ENCODE measurements at places on chromosomes 5 and 9. TPM values are rescaled to one million over a fixed set of nuclear protein-coding genes. Genes with fewer than 3 reads are reported as not detected.
A peak's percentile ranks its signal among the peaks of the same experiment; 100 is the strongest.

DNA sequence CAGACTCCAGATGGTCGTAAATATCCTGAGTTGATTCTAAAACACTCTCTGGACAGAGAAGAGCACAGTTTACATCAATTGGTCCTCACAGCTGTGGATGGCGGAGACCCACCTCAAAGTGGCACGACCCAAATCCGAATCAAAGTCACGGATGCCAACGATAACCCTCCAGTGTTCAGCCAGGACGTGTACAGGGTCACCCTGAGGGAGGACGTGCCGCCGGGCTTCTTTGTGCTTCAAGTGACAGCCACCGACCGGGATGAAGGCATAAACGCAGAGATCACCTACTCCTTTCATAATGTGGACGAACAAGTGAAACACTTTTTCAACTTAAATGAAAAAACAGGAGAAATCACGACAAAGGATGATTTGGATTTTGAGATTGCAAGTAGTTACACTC, 891 bp downstream of the PCDHGB2 start:
- DNase-seq, result peak; percentile 51

Gene BOD1
- 32.6 TPM for total RNA-seq

DNA sequence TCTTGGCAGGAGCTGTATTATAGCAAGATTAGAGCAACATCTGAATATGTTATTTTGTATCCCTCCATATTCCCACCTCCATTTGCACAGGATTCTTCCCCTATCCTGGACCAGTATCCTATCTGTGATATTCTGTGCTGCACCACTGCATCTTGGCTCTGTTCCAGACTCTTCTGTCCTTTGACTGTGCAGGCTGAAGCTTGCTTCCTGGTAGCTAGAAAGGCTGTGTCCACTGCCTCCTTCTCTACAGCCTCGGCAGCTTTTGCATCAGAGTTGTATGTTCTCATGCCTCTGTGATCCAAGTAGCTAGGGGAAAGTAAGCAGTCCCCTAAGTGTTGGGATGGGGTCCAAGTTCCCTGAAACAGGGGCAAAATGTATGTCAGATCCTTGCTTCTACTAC, 104.1 kb downstream of the GAS1 start:
- no peak for DNase-seq

Gene S100Z
- total RNA-seq, result 1.4 TPM

DNA sequence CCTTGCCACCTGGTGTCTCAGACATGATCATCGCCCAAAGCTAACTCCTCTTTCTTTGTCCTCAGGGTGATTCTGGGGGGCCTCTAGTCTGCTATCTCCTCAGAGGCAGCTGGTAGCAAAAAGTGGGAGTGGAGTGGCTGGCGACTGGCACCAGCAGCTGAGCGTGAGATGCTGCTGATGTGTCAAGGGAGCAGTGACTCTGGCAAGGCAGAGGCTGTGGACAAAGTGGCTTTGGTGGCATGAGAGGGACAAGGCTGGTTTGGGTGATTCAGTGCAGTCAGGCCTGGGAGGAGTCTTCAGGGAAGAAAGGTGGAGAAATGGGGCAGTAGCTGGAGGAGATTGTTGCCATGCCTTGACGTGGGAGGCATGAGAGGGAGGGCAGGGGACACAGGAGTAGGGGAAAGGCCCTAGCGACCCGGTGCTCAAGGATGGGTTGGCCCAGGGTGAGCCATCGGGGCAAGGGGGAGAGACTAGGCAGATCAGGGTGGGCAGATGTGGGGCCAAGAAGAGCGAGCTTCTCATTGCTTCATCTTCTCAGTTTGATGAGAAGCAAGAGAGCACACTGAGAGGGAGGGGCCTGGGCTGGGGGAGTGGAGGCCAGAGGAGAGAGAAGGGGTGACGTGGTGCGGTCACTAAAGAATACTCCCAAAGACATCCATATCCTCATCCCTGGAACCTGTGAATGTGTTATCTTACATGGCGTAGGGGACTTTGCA, 64.2 kb upstream of the SPTLC1 start:
- no peak for DNase-seq

- no peak for DNase-seq
Observed at GRCh38 chr9:23636199-23636598, 189.8 kb downstream of the ELAVL2 start.

DNA sequence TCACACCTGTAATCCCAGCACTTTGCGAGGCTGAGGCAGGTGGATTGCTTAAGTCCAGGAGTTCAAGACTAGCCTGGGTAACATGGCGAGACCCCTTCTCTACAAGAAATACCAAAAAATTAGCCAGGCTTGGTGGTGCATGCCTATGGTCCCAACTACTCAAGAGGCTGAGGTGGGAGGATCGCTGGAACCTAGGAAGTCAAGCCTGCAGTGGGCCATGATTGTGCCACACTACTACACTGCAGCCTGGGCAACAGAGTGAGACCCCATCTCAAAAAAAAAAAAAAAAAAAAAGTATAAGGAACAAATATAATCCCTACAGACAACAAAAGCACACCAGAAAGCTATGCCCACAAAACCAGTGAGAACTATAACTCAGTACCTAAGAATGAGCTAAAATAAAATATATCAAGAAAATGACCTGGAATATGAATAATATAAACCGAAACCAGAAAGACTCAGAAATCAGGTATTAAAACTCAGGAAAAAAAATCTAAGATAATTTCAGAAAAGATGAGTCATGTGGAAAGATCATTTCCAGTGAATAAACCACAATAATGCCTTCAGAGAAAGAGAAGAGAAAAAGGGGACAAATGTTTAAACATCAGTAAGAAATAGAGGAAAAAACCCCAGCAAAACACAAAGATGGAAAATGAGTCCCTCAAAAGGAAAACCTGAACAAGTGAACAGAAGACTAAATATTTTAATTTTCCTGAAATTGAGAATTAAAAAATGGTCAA, 57.4 kb downstream of the GOLPH3 start:
- DNase-seq, result no peak

GRCh38 chr9:90795871-90796317, 5.7 kb upstream of the SYK start:
- DNase-seq, result no peak

DNA sequence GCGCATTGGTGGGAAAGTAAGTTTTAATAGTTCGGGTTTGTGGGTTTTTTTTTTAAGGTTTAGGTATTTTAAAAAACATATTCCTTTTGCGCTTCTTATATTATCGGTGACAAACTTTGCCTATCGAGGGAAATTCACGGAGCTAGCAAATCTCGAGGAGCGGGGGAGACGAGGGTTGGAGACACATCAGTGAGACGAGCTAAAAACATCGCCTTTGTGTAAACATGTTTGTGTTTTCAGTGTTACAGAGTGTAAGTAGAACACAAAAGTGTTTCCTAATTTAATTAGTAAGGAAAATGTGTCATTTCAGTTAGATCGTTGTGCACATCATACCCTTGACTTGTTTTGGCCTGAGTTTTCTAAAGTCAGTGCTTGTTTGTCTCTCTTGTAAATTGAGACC, 945 bp downstream of the BTF3 start:
- peak; percentile 62 for DNase-seq

- DNase-seq, result peak; percentile 89
Observed at GRCh38 chr9:97615439-97616072, 17.6 kb downstream of the TSTD2 start.

DNA sequence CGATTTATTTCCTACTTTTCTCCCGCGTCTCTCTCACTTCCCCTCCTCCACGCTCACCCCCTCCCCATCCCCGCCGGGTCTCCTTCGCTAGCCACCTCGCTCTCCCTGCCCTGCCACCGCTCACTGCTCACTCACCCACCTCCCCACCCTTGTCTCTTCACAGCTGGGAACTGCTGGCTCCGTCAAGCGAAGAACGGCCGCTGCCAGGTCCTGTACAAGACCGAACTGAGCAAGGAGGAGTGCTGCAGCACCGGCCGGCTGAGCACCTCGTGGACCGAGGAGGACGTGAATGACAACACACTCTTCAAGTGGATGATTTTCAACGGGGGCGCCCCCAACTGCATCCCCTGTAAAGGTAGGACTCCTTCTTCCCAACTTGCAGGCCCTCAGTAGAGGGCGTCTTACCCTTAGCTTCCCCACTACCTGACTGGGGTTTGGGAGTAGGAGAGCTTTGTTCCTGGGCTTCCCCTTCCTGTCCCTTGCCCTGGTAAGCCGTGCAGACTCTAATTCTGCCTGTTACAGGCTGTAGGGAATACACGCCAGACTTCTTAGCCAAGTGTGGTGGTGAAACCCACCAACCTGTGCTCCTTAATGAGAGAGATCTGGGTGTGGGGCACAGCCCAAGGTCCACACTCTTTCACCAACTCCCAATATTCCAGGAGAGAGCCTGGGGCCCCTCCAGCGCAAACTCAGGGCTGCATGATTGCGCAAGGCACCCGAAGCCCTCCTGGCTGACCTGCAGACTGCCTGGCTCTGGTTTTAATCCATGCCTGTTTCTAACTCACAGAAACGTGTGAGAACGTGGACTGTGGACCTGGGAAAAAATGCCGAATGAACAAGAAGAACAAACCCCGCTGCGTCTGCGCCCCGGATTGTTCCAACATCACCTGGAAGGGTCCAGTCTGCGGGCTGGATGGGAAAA, 2.5 kb downstream of the FST start:
- DNase-seq, result peak; percentile 72

- no peak for DNase-seq
Observed at GRCh38 chr5:3068401-3068800, 316.9 kb upstream of the IRX2 start.

GRCh38 chr9:123131993-123132392, 98.5 kb downstream of the GPR21 start:
- no peak for DNase-seq

Gene NR5A1
- total RNA-seq, result not detected

GRCh38 chr5:1028481-1029281, 20.1 kb downstream of the NKD2 start:
- DNase-seq, result no peak

Gene CDH9
- total RNA-seq, result not detected

DNA sequence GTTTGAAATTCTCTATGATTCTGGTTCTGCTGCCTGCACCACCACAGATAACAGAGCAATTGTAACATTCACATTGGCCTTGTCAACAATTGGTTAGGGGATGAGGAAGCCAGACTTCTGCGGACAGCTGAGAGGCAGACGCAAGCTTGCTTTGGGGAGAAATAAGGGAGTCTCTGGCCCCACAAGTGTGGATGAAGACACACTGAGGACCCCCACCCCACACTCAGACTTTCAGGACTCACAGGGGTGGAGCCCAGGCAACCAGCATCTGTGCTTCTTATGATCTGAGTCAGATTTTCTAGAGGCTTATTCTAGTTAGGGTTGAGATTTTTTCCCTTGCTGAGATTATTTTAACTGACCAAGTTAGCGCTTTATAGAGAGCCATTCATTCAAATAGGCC, 140.3 kb upstream of the IRX2 start:
- no peak for DNase-seq

GRCh38 chr5:31362529-31362900, 169.0 kb downstream of the CDH6 start:
- DNase-seq, result no peak

DNA sequence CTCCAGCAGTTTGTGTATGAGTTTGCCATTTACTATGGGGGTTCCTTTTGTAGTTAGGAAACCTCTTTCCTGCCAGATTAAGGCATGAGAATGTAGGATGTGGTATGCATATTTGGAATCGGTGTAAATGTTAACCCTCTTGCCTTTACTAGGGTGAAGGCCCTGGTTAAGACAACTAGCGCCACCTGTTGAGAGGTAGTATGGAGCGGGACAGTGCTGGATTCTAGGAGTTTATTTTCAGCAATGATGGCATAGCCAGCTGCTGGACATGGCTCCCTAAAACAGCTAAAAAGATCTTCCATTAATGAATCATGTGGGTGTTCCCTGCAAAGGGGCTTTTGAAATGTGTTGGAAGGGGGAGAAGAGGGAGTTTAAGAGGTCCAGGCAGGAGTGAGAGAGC, 30.7 kb upstream of the GPX3 start:
- DNase-seq, result peak; percentile 59

Gene RRAGA
- total RNA-seq, result 54.1 TPM

Gene TXNDC8
- not detected for total RNA-seq

DNA sequence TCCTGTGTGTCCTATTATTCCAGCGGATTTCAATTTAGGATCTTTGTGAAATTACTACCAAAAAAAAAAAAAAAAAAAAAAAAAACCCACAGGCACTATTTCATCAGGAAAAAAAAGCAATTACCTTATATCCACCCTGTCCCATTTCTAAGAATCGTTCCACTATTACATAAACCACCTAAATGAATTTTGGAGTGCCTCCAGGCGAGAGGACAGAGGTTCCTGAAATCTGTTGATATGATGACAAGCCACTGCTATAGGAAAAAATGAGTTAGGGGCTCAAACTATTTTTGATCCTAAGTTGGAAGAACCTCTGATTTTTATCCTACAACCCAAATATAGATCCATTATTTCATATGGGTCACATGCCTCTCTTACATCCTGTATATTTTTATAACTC, 177.9 kb downstream of the GNAQ start:
- no peak for DNase-seq

DNA sequence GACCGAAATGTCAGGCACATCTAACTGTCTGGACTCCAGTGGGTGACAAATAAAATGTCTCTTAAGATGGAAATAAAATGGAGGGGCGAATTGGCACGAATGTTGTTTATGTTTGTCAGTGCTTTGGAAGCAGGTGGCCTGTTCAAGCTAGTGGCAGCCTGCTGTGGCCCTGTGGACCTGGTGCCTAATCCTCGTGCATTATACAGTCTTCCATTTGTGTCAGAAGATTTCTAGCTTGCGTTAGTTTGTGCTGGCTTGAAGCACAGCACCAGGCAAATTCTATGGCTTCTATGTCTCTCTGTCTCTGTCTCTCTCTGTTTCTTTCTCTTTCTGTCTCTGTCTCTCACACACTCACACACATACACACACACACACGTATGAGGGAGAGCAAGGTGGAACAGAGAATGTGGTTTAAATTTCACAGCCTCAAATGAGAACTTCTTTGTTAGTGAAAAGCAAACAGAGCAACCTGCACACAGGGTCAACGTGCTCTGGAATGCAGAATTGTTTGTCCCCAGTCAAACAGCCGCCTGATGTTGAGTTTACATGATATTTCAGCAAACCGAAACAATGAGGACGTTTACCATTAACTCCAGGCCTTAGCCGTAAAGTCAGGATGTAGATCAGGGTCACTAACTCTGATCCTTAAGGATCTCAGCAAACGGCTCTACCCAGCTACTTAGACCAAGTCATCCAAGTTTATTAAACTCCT, 39.0 kb upstream of the CD180 start:
- DNase-seq, result no peak

- peak; percentile 95 for DNase-seq
Observed at GRCh38 chr9:136245219-136246150, at the start of gene QSOX2. TSS of gene QSOX2 (minus strand) at chr9:136245812. CDS start at chr9:136245803, 9 bp downstream.

Gene ANKRD55
- 1.0 TPM for total RNA-seq

Gene FAM163B
- total RNA-seq, result not detected
